OCI-M1 (cell line): ENCODE measurements at places on chromosomes 12 and 14.
A peak's percentile ranks its signal among the peaks of the same experiment; 100 is the strongest.

- peak; percentile 15 for DNase-seq
These were observed 57.9 kb downstream of the RERG start for GRCh38 chr12:15163030-15163976.

DNA sequence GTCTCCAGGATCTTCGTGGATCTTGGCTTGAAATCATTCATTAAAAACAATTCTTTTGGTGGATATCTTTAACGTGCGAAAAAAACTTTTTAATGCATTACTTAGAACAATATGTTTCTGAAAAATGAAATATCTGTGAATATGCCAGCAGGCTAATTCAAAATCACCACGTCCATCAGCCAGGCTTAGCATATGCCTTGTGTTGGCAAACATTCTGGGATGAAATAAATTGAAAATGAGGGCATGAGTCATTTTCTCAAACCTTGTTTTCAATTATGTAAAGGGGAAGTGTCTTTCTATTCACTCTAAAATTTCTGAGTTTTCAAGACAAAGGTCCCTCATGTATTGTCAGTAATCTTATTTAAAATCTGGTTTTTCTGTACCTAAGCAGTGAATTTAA lies 393.9 kb downstream of the PAWR start:
- no peak for DNase-seq

GRCh38 chr14:96221109-96221650 lies 16.5 kb downstream of the BDKRB2 start:
- no peak for DNase-seq

DNA sequence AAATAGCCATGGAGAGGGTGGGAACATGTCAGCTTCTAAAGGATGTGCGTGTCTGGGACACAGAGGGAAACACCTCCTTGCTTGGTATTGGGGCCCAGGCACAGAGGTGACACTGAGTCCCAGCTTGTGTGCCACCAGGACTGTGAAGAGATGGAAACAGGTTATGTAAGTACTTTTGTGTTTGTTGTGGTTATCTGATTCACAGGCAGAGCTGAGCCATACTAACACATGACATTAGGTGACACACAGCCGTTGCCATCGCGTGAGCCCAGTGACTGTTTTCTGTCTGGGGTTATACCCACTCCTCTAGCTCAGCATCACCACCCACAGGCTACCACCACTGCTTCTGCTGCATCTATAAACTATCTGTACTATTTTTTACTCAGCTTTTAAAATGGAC lies 12.1 kb upstream of the FLVCR2 start:
- DNase-seq: no peak

DNA sequence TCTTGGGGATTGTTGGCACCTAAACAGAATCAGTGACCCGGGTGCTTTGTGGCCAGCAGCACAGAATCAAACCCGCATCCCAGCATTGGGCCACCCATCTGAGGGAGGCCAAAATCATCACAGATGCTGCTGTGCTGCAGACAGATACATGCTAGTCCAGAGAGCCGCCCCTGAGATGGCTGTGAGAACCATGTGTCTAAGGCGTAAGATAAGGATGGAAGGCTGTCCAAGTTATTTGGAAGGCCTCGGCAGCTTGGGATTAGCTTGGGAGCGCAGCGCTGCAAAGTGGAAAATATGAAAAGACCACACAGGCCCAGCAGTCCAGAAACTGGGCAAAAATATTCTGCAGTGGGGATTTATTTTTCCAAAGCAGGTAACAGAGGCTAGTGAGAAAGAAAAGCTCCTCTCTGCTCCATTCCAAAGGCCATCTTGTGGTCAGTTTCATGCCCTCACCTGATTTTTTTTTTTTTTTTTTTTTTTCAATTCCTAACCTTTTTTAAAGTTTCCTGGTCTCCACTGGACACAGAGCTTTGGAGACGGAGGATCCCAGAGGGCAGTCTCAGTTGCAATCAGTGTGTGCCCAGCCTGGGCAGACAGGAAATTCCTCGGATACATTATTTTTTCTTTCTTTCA lies 178.9 kb upstream of the BCL2L14 start:
- no peak for DNase-seq

- DNase-seq: no peak
These were observed 21.2 kb downstream of the PEX5 start for GRCh38 chr12:7210642-7211151.

GRCh38 chr14:94751321-94751720 lies 18.6 kb downstream of the GSC start:
- no peak for DNase-seq

- DNase-seq: peak; percentile 45
These were observed 83.8 kb downstream of the SLC38A1 start for GRCh38 chr12:46184798-46185595.

DNA sequence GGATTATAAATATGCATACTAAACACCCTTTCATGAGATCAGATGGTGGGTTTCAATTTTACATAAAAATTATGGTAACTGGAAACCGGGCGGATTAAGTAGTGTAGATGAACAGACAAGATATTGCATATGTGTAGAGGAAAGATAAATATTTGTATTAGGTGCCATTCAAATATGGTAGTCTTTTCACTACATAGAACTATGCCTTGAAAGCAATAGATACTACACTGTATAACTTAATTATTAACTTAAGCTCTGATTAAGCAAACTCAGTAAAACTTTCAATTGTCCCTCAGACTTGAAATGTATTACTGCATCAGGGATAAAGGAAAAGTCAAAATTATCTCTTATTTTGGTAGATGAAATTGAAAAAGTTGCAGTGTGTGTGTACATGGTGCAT lies 1.9 kb downstream of the PTPN21 start:
- DNase-seq: no peak

- no peak for DNase-seq
These were observed 53.9 kb downstream of the TMX1 start for GRCh38 chr14:51293912-51294389.

DNA sequence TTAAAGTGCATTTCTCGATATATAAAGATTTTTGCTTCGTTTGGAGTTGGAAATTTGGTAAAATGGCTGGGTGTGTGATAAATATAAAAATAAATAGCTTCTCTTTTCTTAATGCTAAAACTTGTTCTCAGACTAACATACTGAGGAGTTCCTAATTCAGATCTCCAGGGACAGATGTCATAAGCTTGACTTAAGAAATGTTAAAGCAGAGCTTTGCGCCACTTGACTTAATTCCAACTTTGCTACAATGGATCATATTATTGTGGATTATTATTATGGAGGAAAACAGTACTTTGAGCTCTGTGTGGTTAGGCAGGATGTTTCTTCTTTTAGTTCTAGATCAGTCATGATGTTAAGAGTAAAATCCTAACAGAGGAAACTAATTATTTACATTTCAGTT lies 33.8 kb downstream of the GNG2 start:
- DNase-seq: no peak

- DNase-seq: no peak
These were observed 100.7 kb downstream of the ARF6 start for GRCh38 chr14:49993565-49993964.

- DNase-seq: no peak
These were observed 65.0 kb downstream of the CDK17 start for GRCh38 chr12:96335270-96335669.

DNA sequence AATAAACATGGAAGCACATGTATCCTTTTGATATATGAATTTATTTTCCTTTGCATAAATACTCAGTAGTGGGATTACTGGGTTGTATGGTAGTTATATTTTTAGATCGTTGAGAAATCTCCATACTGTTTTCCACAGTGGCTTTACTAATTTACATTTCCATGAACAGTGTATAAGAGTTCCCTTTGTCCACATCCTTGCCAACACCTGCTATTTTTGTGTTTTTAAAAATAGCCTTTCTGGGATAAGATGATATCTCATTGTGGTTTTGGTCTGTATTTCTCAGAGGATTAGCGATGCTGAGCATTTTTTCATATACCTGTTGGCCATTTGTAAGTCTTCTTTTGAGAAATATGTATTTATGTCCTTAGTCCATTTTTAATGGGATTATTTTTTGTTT lies 329.2 kb upstream of the KITLG start:
- DNase-seq: no peak

DNA sequence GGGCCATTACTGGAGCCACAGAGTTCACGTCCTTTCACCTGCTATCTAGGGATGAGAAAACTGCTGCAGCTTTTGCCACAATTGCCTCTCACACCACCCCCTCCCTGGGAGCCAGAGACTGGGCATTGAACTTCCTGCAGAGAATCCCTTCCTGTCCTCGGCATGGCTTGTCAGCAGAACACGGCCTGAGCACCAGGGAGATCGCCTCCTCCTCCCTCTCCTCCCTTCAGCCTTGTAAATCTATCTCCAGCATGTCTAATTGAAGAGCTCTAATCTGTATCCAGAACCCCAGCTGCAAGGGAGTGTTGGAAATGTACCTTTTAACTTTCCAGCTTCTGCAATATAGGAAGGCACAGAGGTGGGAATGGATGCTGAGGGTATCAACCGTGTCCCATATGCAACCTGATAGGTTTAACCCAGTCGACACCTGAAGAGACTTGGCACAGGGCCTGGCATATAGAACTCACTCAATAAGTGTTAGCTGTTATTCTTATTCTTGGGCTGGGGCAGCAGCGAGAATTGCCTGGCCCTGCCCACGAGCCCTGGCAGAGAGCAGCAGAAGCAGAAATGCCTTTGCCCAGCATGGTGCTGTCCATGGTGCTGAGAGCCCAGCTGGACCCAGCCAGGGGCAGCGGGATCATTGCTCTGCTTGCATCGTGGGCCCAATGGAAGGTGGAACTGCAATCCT lies 26.8 kb downstream of the TMEM63C start:
- peak; percentile 48 for DNase-seq

DNA sequence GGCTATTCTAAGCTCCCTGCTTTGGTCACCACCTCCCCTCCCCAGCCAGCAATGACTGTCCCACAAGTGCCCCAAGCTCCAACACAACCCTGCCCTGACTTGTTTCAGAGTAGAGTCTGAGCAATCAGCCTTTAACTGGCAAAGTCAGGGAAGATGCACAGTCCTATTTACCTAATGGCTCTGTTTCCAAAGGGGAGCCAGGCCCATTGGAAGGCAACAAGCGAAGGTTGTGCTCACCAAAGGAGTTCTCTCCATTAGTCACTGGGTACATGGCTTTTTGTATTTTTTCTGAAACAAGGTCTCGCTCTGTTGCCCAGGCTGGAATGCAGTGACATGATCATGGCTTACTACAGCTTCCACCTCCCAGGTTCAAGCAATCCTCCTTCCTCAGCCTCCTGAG lies 267.1 kb upstream of the CRY1 start:
- no peak for DNase-seq

DNA sequence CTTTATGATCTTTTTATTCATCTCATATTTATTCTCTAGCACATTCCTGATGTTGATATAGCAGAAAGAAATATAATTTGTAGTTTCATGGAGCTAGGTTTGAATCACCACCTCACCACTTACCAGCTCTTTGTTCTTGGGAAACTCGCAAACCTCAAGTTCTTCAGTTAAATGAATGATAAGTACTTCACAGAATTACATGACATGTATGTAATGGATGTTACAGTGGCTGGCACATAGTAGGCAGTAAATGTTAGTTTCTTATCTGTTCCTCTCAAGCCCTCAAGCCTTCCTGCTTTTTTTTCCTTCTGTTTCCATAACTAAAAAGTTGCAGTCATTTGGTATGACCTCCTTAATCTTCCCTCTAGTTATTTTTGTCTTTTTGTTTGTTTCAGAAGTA lies 54.9 kb downstream of the SPATS2 start:
- peak; percentile 80 for DNase-seq

- DNase-seq: no peak
These were observed 27.3 kb upstream of the ZFP36L1 start for GRCh38 chr14:68820119-68820518.

GRCh38 chr12:47742253-47742825 lies 16.3 kb downstream of the RAPGEF3 start:
- peak; percentile 66 for DNase-seq

- DNase-seq: no peak
These were observed at the start of gene OTOGL for GRCh38 chr12:80099259-80099658. Gene OTOGL (plus strand): TSS chr12:80099537. CDS start chr12:80209432, 109,895 bp downstream.
